Foreskin fibroblast (primary cell): ENCODE measurements at places on chromosomes 11 and 22.
A peak's percentile ranks its signal among the peaks of the same experiment; 100 is the strongest.

- no peak for DNase-seq
Observed at GRCh38 chr11:119903389-119903788, 174.4 kb upstream of the NECTIN1 start.

DNA sequence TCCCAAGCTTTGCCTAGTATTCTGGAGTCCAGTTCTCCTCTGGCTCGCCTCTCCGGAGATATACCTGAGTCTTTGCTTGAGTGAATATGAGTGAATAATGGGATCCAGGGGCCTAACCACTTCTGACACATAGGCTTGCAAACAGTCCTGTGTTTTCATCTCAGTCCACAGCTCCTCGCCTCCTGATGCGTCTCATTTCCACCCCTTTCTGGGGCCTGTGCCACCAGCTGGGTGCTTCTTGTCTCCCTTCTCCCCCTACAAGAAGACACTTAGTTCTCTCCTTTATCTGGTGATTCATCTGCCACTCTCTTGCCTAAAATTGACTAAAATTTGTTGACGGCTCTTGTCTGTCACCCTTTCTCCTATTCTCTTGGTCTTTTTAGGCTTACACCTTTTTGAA lies 44.6 kb downstream of the SFI1 start:
- DNase-seq, result no peak

- no peak for DNase-seq
Observed at GRCh38 chr11:72174302-72175070, 17.5 kb upstream of the FOLR1 start.

DNA sequence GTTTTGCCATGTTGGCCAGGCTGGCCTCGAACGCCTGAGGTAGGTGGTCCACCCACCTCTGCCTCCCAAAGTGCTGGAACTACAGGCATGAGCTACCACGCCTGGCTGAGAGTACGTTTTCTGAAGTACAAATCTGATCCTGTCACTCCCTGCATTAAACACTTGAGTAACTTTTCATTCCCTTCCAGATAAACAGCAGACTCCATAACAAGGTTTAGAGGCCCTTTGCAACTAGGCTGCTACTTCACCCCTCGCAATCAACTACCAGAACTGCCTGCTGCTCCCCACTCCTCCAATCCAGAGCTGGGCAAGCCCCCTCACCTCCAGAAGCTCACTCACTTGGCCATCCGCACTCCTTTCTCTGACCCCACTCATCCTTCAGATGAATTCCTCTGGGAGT lies 1.5 kb downstream of the KCTD14 start:
- no peak for DNase-seq

- DNase-seq, result no peak
Observed at GRCh38 chr11:3983101-3983500, 111.5 kb upstream of the RRM1 start.

GRCh38 chr11:119743006-119743405 lies 14.0 kb upstream of the NECTIN1 start:
- DNase-seq, result no peak

DNA sequence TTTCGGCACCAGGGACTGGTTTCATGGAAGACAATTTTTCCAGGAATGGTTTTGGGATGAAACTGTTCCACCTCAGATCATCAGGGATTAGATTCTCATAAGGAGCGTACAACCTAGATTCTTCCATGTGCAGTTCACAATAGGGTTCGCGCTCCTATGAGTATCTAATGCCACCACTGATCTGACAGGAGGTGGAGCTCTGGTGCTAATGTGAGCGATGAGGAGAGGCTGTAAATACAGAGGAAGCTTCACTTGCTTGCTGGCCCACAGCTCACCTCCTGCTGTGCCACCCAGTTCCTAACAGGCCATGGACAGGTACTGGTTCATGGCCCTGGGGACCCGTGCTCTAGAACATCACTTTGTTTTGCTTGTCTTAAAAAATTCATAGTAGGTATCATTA lies 41.8 kb upstream of the AMPD3 start:
- peak; percentile 49 for DNase-seq

- DNase-seq, result peak; percentile 66
Observed at GRCh38 chr22:44711690-44712555, 9.9 kb downstream of the PRR5 start.

GRCh38 chr22:27880778-27881394 lies 38.2 kb downstream of the PITPNB start:
- DNase-seq, result peak; percentile 87

GRCh38 chr11:128153697-128154048 lies 433.7 kb downstream of the ETS1 start:
- DNase-seq, result no peak

DNA sequence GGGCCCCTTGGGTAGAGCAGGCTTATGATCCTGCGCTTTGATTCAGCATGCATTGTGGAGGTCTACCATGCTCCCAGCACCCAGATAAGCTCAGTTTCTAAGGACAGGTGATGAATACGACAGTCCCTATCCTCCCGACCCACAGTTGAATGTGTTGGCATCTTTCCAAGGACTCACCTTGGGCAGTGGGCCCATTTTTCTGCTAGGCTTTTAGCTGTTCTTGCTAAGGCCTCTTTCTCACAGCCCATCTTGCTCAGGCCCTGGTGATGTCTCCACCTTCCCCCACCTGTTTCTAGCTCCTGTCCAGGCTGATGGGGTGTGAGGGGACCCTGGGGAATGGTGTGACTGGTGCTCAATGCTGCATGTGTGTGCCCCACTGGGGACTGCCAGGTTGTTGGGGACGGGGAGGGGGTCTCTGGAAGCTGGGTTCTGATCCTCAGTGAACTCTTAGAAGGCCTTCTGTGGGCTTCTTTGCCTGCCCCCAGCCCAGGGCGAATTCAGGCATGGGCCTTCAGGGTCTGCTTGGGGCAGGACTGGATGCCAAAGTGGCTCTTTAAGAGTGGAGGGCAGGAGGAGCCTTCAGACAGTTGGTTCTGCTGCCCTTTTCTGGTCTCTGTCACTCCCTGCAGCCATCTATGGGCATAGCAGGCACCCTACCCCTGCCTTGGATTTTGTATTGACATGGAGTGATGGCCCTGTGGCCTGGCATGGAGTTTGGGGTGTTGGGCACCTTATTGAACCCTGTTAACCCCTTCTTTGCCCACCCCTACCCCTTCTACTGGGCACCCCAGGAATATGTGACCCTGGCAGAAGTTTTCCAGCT lies 33.1 kb downstream of the PHLDB1 start:
- no peak for DNase-seq

- no peak for DNase-seq
Observed at GRCh38 chr11:6110011-6110410, 2.5 kb downstream of the OR56B4 start.

DNA sequence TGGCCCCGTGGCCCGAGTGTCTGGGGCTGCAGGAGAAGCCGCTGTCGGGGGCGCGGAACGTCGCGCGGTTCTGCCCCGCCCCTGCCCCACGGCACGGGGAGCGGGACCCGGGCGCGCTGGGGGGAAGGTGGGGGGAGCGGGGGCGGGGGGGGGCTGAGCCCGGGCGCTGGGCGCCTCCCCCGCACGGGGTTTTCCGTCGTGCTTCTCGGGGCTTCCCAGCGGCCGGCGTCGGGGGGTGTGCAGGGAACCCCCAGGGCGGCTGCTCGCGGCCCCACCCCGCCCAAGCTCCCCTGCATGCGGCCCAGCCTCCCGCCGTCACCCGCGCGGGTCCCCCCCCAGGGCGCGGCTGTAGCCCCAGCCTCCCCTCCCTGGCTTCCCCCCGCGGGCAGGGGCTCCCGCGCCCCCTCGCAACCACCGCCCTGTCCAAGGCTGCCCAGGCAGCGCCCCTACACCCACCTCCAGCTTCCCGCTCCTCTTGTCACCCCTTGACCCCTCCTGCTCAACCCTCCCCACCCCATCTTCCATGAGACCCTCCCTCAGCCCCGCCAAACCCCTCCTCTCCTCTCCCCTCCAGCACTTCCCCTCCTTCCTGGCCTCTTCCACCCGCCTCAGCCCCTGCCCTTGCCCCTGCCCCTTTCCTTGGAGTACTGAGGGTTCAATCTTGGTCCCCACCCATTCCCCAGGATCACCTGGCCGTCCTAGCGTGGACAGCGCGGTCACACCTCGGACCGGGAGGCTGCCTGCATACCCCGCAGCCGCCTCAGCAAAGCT lies 1.7 kb downstream of the IL17REL start:
- no peak for DNase-seq

DNA sequence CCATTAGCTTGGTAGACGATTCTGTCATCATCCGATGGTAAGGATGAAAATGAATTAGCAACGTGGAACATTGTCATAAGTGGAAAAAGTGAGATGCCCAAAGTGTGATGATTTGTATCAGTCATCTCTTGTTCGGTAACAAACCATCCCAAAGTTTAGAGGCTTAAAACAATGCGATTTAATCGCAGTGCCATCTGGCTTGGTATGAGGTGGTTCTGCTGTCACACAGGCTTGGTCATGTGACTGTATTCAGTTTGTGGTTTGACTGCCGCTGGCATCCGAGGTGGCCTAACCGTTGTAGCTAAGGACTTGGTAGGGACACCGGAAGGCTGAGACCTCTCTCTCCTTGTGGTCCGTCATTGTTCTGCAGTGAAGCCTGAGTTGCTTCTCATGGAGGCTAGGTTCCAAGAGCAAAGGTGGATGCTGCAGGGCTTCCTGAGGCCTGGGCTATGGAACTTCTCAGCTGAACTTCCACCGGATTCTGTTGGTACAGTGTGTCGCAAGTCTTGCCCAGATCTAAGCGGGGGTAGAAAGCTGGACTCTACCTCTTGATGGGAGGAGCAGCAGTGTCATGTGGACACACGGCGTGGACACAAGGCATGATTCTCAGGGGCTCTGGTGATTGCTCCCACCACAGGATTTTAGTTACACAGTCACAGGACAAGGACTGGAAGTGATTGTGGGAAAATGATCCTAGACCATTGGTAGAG lies 36.3 kb downstream of the BCR start:
- DNase-seq, result no peak

- DNase-seq, result no peak
Observed at GRCh38 chr11:76626921-76627401, 43.6 kb downstream of the LRRC32 start.

DNA sequence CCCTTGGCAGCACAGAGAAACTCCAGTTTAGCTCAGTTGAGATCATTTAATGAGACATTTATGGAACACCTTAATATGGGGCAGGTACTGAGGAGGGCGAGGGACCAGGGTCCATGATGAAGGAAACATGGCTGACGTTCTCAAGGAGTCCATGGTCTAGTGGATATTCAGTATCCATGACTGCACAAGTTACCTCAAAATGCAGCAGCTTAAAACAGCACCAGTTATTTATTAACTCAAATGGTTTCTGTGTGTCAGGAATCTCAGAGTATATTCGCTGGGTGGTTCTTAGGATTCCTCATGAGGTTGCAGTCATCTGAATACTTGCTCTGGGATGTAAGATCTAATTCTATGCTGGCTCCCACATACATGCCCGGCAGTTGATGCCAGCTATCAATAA lies 346.8 kb downstream of the LARGE1 start:
- DNase-seq, result no peak

DNA sequence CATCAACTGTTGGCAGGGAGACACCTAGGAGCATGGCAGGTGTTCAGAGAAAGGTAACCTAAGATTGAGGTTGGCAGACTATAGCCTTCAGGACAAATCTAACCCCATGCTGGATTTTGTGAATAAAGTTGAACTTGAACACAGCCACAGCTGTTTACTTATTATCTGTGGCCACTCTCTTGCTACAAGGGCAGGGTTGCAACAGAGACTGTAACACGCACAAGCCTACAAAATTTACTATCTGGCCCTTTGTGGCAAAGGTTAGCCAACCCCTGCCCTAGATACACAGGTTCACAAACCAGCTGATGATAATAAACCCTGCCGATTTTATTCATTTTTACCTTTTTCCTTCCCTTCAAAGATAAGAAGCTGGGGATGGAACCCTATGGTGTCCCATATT lies 2.5 kb downstream of the THYN1 start:
- DNase-seq, result no peak

DNA sequence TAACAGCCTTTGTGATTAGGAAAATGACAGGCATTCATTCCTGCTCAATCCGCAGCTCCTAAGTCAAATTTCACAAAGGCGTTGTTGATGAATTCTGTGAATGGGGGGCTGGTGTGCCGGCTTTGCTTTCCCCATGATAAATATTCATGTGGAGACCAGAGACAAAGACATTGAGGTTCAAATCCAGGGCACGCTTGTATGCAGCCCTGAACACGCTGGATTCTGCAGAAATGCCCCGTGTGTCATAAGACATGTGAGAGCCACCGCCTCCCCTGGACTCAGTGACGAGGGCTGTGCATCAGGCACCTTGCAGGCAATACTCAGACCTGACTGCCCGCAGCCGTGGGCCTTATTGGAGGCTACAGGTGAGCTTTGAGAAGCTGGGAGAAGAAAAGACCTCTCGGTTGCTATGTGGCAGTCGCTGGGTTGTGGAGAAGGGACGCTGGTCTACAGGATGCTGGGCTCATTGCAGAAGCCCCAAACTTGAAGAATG lies 906.2 kb downstream of the BRD1 start:
- no peak for DNase-seq

GRCh38 chr11:75513250-75513649 lies 12.5 kb downstream of the GDPD5 start:
- DNase-seq, result no peak

GRCh38 chr11:12528487-12528886 lies 145.7 kb upstream of the TEAD1 start:
- no peak for DNase-seq

GRCh38 chr11:111960916-111961315 lies 23.8 kb downstream of the DIXDC1 start:
- DNase-seq, result no peak

- no peak for DNase-seq
Observed at GRCh38 chr11:15651033-15651432, 536.3 kb downstream of the INSC start.

GRCh38 chr11:115590254-115590653 lies 86.0 kb upstream of the CADM1 start:
- DNase-seq, result no peak

GRCh38 chr22:37734964-37735451 lies 38.2 kb downstream of the TRIOBP start:
- DNase-seq, result peak; percentile 72

DNA sequence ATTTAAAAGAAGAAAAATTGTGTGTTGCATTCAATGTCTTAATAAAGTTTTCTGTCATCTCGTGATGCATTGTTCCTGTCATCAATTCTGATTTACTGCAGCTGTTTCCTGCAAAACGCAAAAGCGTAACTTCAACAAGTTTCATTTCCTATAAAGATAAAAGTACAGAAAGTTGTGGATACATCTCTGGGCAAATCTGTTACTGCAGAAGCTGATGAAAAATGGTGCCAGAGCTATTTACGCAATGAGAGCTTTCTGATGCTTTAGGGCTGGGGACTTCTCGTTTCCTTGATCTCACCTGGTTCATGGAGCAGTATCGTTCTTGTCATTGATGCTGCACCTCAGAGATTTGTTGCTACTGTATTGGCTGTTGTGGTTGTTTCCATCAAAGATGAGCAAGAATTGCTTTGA lies 15.5 kb upstream of the MS4A12 start:
- DNase-seq, result no peak

- peak; percentile 98 for DNase-seq
Observed at GRCh38 chr11:73308961-73309919, 1.2 kb downstream of the ARHGEF17 start.

GRCh38 chr11:65125197-65126056 lies 3.3 kb downstream of the MRPL49 start:
- no peak for DNase-seq

GRCh38 chr11:60221692-60222091 lies 21.2 kb downstream of the MS4A4E start:
- no peak for DNase-seq
